Stimulated activated CD8-positive, alpha-beta memory T cell treated with anti-CD3 and anti-CD28 coated beads, Interleukin-4, amount 100 ng/mL, for 1 hour (primary cell): ENCODE measurements at places on chromosomes 16 and 17.

- no peak for DNase-seq
These were observed 28.5 kb downstream of the CACNG1 start for GRCh38 chr17:67072885-67073284.

- DNase-seq, result no peak
These were observed 60.7 kb upstream of the METRNL start for GRCh38 chr17:83018658-83019193.

DNA sequence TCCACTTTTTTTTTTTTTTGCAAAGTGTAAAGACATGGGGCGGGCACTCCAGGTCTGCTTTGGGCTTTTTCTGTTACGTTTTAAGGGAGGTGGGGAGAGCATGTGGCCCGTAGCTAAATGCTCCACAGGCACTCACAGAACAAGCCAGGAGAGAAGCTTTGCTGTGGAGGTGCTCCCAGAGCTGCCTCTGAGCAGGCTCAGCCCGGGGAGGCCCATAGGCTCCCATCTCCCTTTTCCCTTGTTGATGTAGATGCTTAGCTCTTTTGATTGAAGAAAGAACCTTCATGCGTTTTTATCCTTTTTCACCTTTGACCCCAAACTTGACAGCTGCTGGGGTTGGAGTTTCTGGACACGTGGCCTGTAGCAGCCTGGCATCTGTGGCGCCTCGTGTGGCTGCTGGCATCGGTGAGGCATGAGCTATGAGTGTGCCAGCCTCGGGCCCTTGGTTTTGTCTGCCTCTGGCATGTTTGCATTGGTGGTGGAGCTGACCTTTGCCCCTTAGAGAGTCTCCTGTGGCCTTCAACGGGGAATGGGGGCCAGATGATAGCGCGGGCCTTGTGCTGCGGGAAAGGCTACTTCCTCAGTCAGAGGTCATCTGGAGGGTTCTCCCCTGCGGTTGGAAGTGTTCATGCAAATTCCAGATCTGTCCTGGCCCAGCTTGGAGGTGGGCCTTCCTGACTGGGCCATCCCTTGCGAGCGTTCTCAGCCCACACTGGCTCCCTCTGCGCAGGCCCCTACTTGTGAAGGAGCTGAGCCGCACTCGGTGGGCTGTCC lies 20.0 kb upstream of the IL17C start:
- no peak for DNase-seq

GRCh38 chr16:87657621-87658192 lies 55.4 kb downstream of the JPH3 start:
- no peak for DNase-seq

- DNase-seq, result no peak
These were observed 40.7 kb upstream of the DOC2B start for GRCh38 chr17:222172-222571.

DNA sequence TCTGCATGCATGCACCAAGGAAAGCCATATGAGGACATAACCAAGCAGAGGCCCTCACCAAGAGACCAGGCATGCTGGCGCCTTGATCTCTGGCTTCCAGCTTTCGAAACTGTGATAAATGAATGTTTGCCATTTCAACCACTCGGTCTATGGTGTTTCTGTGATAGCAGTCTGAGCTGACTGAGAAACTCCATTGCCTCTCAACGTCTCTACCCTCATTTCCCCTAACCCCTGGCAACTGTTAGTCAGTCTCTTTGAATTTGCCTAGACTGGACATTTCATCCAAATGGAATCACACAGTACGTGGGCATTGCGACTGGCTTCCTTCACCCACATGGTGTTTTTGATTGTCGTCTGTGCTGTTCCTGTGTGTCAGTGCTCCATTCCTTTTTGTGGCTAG lies 88.0 kb upstream of the MPHOSPH6 start:
- DNase-seq, result no peak

DNA sequence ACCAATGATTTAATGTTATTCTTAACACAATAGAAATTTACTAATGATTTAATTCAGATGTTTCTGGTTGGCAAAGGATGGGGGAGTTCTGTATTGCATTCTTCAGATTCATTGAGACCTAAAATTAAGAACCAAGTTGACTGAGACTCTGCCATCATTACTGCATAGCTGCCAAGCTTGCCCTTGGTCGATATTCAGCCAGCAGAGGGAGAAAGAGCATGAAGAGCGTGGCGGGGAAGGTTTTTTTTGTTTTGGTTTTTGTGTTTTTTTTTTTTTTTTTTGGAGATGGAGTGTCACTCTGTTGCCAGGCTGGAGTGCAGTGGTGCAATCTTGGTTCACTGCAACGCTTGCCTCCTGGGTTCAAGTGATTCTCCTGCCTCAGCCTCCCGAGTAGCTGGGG lies 659.4 kb upstream of the EEF2KMT start:
- no peak for DNase-seq

DNA sequence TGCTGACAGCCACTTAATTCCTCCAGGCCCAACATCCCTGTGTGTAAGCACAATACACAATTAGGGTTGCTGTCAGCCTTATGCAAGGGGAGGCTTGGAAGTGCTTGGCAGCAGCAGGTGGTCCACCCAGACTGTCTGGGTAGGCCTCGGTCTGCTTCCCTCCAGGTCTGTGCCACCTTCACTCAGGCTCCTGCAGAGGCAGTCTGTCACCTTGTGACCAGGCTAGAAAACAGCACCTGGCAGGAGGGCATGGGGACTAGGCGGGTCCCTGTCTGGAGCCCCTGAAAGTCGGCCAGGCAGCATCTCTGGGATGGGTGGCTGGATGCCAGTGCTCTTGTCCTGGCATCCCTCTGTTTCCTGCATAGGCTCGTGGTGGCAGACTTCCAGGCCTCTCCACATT lies 578.1 kb downstream of the KCNJ18 start:
- no peak for DNase-seq

- no peak for DNase-seq
These were observed 862 bp downstream of the ZNF232 start for GRCh38 chr17:5110816-5111215.

GRCh38 chr16:61385392-61386071 lies 650.7 kb downstream of the CDH8 start:
- DNase-seq, result no peak

DNA sequence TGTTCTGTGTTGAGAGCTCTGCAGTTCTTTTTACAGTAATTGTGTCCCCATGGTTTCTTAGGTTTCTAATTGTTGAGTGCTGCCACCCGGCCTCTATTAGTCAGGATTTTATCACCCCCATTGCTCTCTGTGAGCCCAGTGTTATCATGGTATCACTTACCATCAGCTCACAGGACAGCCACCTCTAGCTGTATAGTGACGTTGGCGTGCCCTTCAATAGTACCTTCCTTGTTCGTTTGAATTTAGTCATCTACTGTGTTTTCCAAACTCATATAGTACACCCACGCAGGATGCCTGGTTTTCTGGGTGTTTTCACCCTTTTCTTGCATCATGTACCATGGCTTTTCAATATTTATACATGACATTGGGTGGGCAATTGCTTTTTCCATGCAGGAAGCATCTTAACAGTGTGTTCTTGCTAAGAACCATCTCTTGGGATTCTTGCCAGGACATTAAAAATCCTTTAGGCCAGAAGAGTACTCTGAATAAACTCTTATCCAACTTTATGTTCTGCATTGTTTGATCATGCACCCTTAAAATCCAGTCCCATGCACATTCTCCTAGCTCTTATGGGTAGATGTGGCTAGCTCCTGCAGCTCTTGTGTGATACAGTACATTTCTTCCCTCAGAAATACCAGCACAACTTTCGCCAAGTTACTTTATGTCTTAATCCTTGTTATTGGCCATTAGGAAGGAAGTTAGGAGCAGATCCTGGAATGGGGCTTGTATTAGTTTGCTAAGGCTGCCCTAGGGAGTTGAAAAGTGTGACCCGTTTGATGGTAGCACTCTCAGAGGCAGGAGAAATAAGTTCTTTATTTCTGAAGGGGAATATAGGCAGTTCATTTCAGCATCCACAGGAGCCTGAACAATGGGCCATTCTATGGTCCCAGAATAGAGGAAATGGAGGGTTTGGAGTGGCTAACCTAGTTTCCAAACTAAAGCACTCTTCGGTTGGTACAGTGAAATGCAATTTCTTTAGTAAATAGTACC lies 11.3 kb upstream of the ABCA10 start:
- DNase-seq, result no peak

DNA sequence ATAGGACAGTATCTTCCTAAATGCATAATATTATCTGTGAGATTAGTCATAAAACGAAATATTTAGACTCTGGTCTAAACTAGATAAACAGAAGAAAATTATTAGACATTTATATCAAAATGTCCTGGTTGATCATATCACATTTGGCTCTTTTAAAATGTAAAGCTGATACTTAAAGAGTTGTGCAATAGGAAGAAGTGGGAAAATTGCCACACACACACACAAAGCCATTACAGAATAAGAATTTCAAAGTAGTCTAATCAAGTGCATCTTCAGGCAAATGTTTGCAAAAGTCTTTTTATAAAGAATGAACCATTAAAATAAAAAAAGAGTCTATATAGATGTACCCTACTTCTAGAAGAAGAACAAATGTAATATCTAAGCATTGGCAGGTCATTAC lies 301.7 kb downstream of the KIF2B start:
- DNase-seq, result no peak

DNA sequence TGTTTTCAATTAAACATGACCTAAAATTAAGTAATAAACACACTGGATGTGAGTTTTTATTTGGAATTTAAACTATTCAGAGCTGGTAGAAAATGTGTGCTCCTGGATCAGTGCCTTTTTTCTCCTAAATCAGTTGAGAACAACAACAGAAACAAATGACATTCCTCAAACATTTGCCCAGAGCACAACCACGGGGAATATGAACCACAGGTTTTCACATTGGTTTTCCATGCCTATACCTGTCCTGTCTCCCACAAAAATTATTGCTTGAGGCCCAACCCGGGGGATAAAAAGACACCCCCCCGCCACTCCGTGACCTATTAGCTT lies 6.8 kb downstream of the HSBP1 start:
- DNase-seq, result no peak

- no peak for DNase-seq
These were observed 8.4 kb upstream of the PLK1 start for GRCh38 chr16:23670137-23670776.

DNA sequence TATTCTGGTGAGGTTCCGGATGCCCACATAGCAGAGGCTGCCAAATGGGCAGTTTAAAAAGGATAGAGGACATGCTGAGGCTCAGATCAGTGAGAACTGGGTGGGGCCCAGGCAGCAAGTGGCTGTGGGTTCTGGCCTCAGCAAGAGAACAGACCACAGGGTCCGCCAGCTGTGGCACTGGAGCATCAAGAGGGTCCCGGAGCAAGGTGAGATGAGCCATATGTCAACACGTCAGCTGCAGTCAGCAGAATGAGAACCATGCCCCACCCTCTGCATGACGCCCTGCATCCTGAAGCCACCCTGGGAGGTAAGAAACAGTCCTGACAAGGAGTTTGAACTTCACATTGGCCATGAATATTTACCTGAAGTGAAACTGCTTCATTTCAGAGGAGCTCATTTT lies 20.1 kb upstream of the CCL5 start:
- no peak for DNase-seq

- DNase-seq, result no peak
These were observed 100.6 kb downstream of the STXBP4 start for GRCh38 chr17:55068862-55069811.

DNA sequence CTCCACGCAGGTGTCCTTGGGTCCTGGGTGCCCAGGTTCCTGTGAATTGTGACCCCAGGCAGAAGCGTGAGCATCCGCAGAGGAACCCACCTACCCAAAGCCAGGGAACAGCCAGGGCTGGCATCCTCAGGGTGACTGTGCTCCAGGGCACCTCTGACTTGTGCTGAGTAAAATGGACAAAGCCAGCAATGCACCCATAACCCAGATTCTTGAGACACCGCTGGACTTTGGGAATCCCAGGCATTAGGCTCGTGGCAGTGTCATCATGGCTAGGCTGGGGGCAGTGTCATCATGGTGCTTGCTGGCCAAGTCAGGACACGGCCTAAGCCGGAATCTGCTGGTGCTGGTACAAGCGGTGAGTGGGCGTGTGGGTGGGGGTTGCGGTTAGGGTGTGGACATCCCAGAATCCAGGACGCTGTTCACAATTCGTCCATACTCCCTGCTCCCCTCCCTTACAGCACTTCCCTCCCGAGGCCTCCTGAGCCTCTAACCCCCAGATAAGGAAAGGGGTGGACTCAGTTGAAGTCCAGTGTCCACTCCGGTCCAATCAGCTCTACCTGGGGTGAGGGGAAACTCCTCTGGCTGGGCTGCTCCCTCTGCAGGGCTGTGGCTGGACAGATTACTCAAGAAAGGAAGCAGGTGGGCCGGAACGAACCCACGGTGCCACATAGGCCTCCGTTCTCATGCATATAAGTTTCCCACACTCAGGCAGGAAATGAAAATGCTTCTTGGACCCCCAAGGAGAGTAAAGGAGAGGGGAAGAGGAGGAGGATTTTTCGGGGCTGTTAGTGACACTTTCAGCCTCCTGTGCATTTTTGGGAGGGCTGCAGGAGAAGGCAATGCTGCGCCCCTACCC lies 138.9 kb downstream of the SEC14L1 start:
- DNase-seq, result no peak

DNA sequence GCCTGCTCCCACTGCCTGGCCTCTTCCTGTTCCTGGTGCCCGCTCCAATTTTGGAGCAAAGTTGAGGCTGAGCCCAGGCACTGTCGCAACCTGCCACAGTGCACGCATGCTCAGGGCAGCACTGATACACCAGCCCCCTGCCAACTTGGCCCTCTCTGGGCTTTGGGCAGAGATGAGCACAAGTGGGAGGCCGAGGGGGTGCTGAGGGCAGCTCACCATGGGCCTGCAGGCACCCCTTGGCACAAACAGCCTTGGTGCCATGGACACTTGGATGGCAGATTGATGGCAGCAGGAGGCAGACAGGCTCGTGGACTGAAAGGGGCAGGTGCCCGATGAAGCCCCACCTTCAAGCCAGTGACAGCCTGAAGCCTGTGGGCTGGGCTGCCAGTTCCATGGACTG lies 42.9 kb downstream of the PIGL start:
- no peak for DNase-seq

GRCh38 chr16:80931801-80932707 lies 74.6 kb downstream of the CMC2 start:
- DNase-seq, result no peak

- DNase-seq, result no peak
These were observed 9.9 kb downstream of the HEXIM2 start for GRCh38 chr17:45171338-45172231.

GRCh38 chr17:71470062-71470461 lies 650.8 kb upstream of the SOX9 start:
- no peak for DNase-seq
